Activated CD4-positive, alpha-beta T cell treated with anti-CD3 and anti-CD28 coated beads, Interleukin-2, amount 50 U/mL, for 48 hours (primary cell): ENCODE measurements at places on chromosomes 3 and 15.
A peak's percentile ranks its signal among the peaks of the same experiment; 100 is the strongest.

DNA sequence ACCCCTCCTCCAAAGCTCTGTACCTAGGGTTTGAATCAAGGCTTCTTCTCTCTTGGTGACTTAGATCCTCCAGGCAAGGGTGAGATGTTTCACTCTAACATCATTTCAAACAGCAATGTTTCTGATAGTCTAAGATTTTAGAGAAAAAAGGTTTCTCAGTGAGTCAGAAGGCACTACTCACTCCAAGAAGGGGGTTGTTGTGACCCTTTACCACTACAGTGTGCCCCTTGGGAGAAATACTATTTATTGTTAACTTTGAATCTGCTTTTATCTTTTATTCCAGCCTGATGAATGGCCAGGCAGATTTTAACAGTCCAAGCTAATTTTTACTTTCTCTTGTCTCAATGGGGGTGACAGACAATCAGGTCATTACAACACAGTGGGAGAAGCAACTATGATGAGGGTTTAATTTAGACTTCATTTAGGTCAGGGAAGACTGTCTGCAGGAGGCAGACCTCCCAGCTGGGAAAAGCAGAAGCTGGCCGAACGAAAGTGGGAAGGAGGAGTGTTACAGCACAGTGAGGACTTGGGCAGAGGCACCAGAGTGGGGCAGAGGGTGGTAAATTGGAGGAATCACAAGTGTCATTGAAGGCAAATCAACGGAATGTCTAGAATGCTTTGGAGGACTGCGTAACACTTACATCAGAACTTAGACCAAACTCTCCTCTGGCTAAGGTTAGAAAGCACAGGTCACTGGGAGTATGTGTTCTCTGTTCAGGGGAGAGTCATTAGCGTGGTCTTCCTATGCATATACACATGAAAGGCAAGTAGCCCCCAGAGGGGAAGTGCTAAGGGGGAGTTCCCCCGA lies 21.2 kb downstream of the ZNF860 start:
- DNase-seq: no peak

DNA sequence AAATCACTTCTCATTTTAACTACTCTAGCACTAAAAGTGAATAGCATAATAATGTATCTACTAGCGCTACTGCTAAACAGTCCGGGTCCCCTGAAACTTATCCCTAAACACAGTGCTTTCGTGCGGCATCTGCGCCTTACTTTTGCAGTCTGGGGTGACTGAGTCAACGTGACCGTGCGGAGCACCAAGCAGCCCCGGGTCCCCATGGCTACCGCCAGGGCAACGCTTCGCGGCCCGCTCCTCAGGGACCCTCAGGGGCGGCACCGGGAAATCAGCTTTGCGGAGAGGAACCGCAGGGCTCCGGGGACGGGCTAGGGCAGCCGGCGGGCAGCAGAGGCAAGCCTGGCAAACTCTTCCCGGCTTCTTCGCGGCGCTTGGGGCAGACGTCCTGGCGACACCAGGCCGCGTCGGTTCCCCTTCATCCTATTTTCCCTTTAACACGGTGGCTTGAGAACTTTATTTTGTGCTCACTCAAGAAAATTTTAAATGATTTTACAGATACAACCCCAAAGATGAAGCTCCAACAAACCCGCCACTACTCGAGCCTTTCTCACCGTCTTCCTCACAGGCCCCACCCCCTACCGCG lies 757 bp upstream of the DIPK2A start:
- DNase-seq: peak; percentile 62

GRCh38 chr3:44136421-44136820 lies 105.3 kb upstream of the TOPAZ1 start:
- no peak for DNase-seq

GRCh38 chr3:6168256-6168655 lies 692.7 kb upstream of the GRM7 start:
- no peak for DNase-seq

GRCh38 chr3:62149962-62150361 lies 223.4 kb downstream of the FEZF2 start:
- DNase-seq: no peak
